A549 treated with GW870086 at 1 μM for 4 hours (cell line): ENCODE measurements at places on chromosomes 5 and 9. TPM values are rescaled to one million over a fixed set of nuclear protein-coding genes. Genes with fewer than 3 reads are reported as not detected.

TCF7 gene
- total RNA-seq, result 9.9 to 12.3 TPM (median 11.3 TPM) in 5 replicates

RNF208 gene
- total RNA-seq, result 1.4 to 2.3 TPM (median 1.8 TPM) in 5 replicates

NUTM2F gene
- not detected in 5 replicates for total RNA-seq

SNCAIP gene
- total RNA-seq, result not detected in 5 replicates

SPINK7 gene
- total RNA-seq, result not detected in 5 replicates

LEAP2 gene
- total RNA-seq, result 0.68 to 1.2 TPM (median 0.86 TPM) in 5 replicates

PCDHB9 gene
- 0.05 TPM in 1 of 5 replicates, not detected in the others for total RNA-seq

FSD1L gene
- 2.5 to 5.1 TPM (median 3.5 TPM) in 5 replicates for total RNA-seq

TAF11L9 gene
- total RNA-seq, result not detected in 5 replicates

MEIKIN gene
- total RNA-seq, result not detected in 5 replicates

ASPN gene
- total RNA-seq, result not detected in 5 replicates

GRXCR2 gene
- total RNA-seq, result not detected in 5 replicates

GRIA1 gene
- not detected in 5 replicates for total RNA-seq

PRDM9 gene
- not detected in 5 replicates for total RNA-seq

PRSS3 gene
- 12.8 to 18.7 TPM (median 14.2 TPM) in 5 replicates for total RNA-seq

COL15A1 gene
- 0.23 to 0.77 TPM (median 0.56 TPM) in 5 replicates for total RNA-seq

PHYHD1 gene
- 0.48 TPM in 1 of 5 replicates, not detected in the others for total RNA-seq

HAPLN1 gene
- not detected in 5 replicates for total RNA-seq
